Fibroblast of lung (primary cell): ENCODE measurements at places on chromosomes 7 and 10. TPM values are rescaled to one million over a fixed set of nuclear protein-coding genes. Genes with fewer than 3 reads are reported as not detected.

GRCh38 chr7:26563406-26563805 lies 271.7 kb downstream of the SNX10 start:
- DNase-seq = no peak

DNA sequence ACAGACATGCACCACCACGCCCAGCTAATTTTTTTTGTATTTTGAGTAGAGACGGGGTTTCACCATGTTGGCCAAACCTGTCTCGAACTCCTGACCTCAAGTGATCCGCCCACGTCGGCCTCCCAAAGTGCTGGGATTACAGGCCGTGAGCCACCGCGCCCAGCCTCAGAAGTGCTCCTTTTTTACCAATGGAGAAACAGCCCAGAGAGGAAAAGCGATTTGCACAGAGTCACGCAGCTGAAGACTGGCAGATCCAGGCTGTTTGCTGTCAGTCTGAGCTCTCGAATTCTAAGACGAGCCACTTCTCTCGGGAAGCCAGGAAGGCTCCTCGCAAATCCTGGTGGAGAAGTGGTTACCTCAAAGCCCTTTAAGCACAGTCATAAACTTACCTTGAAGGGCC lies 57.4 kb upstream of the SDK1 start:
- no peak for DNase-seq

- no peak for DNase-seq
These were observed 6.4 kb upstream of the GOLGA7B start for GRCh38 chr10:97843281-97843671.

GRCh38 chr7:141115965-141116364 lies 42.1 kb downstream of the TMEM178B start:
- DNase-seq = no peak

GRCh38 chr7:37336259-37336658 lies 112.4 kb downstream of the ELMO1 start:
- no peak for DNase-seq

Gene PNLIPRP1
- total RNA-seq = not detected in 2 replicates

DNA sequence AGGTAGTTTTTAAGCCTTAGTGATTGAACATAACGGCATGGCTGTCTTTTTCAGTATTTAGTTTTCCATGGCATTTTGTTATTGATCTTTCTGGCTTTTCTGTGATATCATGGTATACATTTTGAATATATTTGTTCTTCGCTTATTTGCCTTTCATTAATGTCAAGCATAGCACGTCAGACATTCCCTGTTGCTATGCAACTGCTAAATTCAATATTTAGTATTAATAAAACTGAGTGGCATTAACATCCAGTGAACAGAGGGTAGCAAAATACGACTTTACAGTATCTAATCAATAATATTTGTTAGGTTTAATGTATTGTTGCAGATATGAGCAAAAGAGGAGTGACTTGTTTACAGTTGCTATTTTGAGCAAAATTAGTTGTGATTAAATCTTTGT lies 72.5 kb downstream of the LCOR start:
- DNase-seq = no peak

Gene MACROH2A2
- 9.2 and 12.1 TPM in 2 replicates for total RNA-seq

DNA sequence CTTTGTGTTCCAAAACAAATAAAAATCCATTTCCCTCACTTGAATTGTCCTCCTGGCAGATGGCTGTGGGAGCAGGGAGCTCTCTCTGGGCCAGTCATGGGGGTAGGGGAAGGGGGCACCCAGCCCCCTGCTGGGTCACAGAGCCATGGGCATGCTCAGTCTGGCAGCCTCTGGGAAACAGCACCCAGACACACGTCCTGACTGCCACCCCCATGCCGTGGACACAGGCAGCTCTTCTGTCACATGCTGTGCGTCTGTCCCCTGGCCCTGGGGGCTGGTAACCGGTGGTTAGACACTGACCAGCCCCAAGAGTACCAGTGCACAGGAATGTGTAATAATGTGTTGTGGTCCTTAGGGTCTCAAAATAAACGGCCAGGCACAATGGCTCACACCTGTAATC lies 47.0 kb downstream of the RASGEF1A start:
- no peak for DNase-seq
